T-helper 2 cell treated with Interferon-gamma antibody and Interleukin-4, amounts not matched to agents 5 μg/mL and 100 μg/mL, for 36 hours (primary cell): ENCODE measurements at places on chromosomes 12 and 14.

DNA sequence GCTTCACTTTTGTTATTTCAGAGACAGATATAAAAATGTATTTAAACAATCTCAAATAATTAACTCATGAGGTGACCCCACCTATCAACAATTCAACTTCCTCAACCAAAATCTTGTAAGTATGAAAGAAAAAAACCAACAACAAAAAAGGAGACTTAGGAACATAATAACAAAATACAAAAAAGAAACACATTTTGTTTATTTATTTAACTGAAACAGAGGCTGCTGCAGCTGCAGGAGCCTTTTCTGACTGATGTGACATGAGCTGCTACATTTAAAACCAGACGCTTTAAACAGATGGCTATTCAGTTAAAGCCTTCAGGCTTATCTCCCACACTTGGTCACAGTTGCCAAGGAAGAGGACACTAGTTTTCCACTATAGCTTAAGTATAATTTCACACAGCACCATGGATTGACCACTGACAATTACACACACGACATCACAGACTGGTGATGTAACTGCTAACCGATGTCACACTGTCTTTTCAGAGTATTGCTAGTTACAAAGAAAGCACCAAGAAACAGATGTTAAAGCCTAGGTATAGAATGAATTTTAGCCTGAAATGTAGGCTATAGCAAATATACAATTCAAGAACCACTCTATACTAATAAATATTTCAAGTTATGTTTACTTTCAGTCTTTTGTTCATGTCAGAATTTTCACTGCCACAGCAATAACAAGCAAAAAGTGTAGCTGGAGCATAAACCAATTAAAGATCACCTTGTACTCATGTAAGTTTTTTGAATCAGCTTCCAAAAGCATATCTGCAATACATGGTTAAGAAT, 113.0 kb downstream of the MED13L start:
- H3K27me3 ChIP-seq = no peaks in the 10 kb centered on the region
- H3K27ac ChIP-seq = no peak overlapping the region
- H3K4me1 ChIP-seq = peaks cover 20% of the 10 kb centered on the region
- H3K36me3 ChIP-seq = peaks cover 2% of the 10 kb centered on the region
- no peak overlapping the region for H3K4me3 ChIP-seq
- DNase-seq = no peak

- no peaks in the 10 kb centered on the region for H3K4me1 ChIP-seq
- H3K27me3 ChIP-seq = peaks cover 2% of the 10 kb centered on the region
- no peak overlapping the region for H3K27ac ChIP-seq
- H3K36me3 ChIP-seq = no peaks in the 10 kb centered on the region
Observed at GRCh38 chr12:131153956-131154355, 200.2 kb downstream of the ADGRD1 start.

DNA sequence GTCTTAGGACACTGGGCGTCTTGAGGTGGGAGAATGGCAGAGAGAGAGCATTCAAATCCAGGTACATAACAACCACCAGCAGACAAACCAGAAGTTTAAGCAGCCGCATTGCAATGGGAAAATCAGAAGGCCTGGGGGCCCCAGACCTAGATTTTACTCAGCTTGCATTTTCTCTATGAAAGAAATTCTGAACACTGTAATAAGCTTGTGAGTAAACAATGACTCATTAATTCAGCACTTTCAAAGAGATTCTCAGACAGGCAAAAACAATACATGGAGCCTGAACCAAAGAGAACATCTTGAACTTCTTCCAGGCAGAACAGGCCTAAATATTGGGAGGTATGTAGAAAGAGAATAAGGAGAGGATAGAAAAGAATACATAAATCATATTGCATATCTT, 69.8 kb upstream of the IFNG-AS1 start:
- H3K36me3 ChIP-seq = no peaks in the 10 kb centered on the region
- H3K4me3 ChIP-seq = no peak overlapping the region
- H3K4me1 ChIP-seq = no peaks in the 10 kb centered on the region
- DNase-seq = no peak
- H3K27me3 ChIP-seq = peaks cover 5% of the 10 kb centered on the region
- H3K27ac ChIP-seq = no peak overlapping the region

- H3K4me3 ChIP-seq = no peak overlapping the region
- H3K36me3 ChIP-seq = no peaks in the 10 kb centered on the region
- no peaks in the 10 kb centered on the region for H3K27me3 ChIP-seq
- no peak overlapping the region for H3K27ac ChIP-seq
- no peak for DNase-seq
Observed at GRCh38 chr14:80615831-80616230, 325.7 kb downstream of the CEP128 start.

DNA sequence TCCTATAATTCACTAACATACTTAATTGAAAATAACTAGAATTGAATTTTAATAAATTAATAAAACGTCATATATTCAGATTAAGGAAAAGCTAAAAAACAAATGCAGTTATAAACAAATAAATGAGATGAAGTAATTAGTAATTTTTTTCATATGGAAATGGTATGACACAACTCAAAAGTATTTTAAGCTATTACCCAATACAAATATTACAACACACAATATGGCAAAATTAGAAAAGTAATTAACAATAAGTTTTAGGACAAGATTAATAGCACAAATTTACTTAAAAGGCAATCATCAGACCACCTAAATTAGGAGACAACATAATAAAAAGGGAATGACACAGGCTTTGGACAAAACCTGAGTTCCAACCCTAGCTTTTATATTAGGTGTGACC, 81.7 kb downstream of the EEA1 start:
- no peaks in the 10 kb centered on the region for H3K27me3 ChIP-seq
- no peak overlapping the region for H3K27ac ChIP-seq
- peaks cover 6% of the 10 kb centered on the region for H3K36me3 ChIP-seq
- H3K4me3 ChIP-seq = no peak overlapping the region
- H3K4me1 ChIP-seq = no peaks in the 10 kb centered on the region

DNA sequence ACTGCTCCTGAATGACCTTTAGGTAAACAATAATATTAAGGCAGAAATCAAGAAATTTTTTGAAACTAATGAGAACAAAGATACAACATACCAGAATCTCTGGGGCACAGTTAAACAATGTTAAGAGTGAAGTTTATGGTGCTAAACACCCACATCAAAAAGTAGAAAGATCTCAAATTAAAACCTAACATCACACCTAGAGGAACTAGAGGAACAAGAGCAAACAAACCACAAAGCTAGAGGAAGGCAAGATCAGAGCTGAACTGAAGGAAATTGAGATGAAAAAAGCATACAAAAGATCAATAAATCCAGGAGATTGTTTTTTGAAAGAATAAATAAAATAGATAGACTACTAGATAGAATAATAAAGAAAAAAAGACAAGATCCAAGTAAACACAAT, 7.2 kb downstream of the OR8S1 start:
- peaks cover 3% of the 10 kb centered on the region for H3K4me1 ChIP-seq
- no peaks in the 10 kb centered on the region for H3K36me3 ChIP-seq
- no peak overlapping the region for H3K4me3 ChIP-seq

GRCh38 chr14:22994762-22995275, 12.5 kb upstream of the AJUBA start:
- H3K4me3 ChIP-seq = no peak overlapping the region
- no peaks in the 10 kb centered on the region for H3K36me3 ChIP-seq
- H3K27ac ChIP-seq = no peak overlapping the region
- DNase-seq = no peak
- H3K4me1 ChIP-seq = peaks cover 2% of the 10 kb centered on the region
- no peaks in the 10 kb centered on the region for H3K27me3 ChIP-seq

- H3K36me3 ChIP-seq = peaks cover 28% of the 10 kb centered on the region
- H3K4me1 ChIP-seq = no peaks in the 10 kb centered on the region
- DNase-seq = no peak
- no peaks in the 10 kb centered on the region for H3K27me3 ChIP-seq
Observed at GRCh38 chr14:87966816-87967215, 26.2 kb downstream of the GALC start.

- peaks cover 2% of the 10 kb centered on the region for H3K4me1 ChIP-seq
- H3K4me3 ChIP-seq = no peak overlapping the region
- H3K27me3 ChIP-seq = no peaks in the 10 kb centered on the region
- no peaks in the 10 kb centered on the region for H3K36me3 ChIP-seq
- no peak for DNase-seq
Observed at GRCh38 chr14:99632410-99633035, 12.4 kb upstream of the HHIPL1 start.

DNA sequence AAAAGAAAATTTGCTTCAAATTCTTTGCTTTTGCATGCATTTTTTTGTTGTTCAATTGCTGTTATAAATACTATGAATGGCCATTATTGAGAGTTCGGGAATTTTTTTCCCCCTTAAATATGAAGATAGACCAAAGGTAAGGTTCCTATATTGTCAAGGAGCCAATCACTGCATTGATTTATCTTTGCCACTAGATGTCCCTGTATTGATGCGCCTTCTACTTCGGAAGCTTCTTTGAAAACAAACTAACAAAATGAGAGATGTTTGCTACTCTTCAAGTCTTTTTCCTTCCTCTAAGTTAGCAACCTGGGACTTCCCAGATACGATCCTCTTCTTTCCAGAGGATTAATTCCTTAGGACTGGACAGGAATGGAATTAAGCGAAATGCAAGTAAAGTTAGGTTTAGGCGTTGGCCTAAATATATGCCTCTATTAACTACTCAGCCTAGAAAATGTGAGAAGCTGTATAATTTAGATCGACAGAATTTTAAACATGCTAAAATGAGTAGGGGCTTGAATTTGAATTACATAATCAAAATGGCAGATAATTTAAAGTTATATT, 318.1 kb downstream of the AEBP2 start:
- H3K27ac ChIP-seq = no peak overlapping the region
- peaks cover 5% of the 10 kb centered on the region for H3K4me1 ChIP-seq
- no peaks in the 10 kb centered on the region for H3K36me3 ChIP-seq
- no peaks in the 10 kb centered on the region for H3K27me3 ChIP-seq

GRCh38 chr12:5438671-5439200, 6.8 kb downstream of the NTF3 start:
- no peak overlapping the region for H3K27ac ChIP-seq
- H3K4me1 ChIP-seq = no peaks in the 10 kb centered on the region
- H3K27me3 ChIP-seq = peaks cover 5% of the 10 kb centered on the region

- H3K36me3 ChIP-seq = no peaks in the 10 kb centered on the region
- peaks cover 32% of the 10 kb centered on the region for H3K27me3 ChIP-seq
- H3K4me3 ChIP-seq = no peak overlapping the region
- H3K4me1 ChIP-seq = no peaks in the 10 kb centered on the region
Observed at GRCh38 chr12:52321418-52321817, 220 bp upstream of the KRT83 start.
